ENCODE measurements at places on chromosomes 6 and 20.
A peak's percentile ranks its signal among the peaks of the same experiment; 100 is the strongest.

- no peak for DNase-seq
These were observed 67.1 kb downstream of the TULP4 start for GRCh38 chr6:158379336-158379735.

DNA sequence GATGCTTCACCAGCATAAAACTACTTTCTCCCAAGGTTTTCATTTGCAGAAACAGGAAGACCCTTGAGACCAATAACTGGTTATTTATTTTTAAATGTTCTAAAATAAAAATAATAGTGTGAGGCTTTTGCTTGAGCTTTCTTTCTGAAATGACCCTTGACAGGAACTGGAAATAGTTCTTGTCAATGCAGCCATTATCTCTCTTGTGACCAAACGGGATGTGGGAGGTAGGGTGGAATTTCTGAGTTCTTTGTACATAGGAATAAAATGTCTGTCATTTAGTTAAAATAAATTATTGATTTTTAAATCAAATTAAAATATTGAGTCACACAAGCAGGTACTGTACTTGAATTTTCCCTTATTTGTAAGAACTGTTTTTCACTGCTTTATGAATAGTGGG, 110.2 kb upstream of the CCN2 start:
- no peak for DNase-seq

GRCh38 chr6:115838216-115838615, 222.5 kb downstream of the FRK start:
- DNase-seq = no peak

DNA sequence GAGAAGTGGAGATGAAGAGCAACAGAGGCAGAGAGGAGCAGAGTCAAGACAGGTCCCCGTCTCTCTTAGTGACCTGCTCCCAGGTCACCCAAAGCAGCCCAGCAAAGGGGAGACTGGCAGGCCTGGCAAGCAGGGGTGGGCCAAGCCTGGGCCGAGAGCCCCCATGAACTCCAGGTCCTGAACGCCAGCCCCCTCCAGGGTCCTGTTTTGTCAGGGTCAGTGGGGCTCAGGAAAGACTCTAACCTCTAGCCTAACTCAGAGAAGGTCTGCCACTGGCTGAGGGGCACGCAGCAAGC, 1.2 kb downstream of the NECAB3 start:
- no peak for DNase-seq

- no peak for DNase-seq
These were observed 574.9 kb upstream of the CHD6 start for GRCh38 chr20:42193119-42193518.

GRCh38 chr20:58839474-58839874, 11.2 kb downstream of the GNAS-AS1 start:
- DNase-seq = peak; percentile 52

GRCh38 chr6:45827952-45828530, 187.6 kb downstream of the CLIC5 start:
- DNase-seq = no peak

- peak; percentile 13 for DNase-seq
These were observed 437 bp upstream of the CDKAL1 start for GRCh38 chr6:20533746-20534294.

DNA sequence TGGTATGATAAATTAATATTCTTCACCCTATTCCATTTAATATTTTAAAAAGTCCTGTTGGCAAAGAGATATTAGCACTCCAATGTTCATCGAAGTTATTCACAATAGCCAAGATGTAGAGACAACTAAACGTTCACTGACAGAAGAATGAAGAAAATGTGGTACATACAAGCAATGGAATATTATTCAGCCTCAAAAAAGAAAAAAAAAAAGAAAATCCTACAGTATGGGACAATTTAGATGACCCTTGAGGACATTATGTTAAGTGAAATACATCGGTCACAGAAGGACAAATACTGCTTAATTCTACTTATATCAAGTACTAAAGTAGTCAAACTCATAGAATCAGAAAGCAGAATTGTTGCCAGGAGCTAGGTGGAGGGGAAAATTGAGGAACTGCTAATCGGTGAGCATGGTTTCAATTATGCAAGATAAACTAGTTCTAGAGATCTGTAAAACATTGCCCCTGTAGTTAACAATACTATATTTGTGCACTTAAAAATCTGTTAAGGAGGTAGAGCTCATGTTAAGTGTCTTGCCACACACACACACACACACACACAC, 4.7 kb downstream of the GCLC start:
- DNase-seq = no peak
